AG10803 (cell line): ENCODE measurements at places on chromosomes 2 and 18.
A peak's percentile ranks its signal among the peaks of the same experiment; 100 is the strongest.

- no peak for DNase-seq
Measured at GRCh38 chr2:18611184-18611583, 21.8 kb upstream of the NT5C1B start.

DNA sequence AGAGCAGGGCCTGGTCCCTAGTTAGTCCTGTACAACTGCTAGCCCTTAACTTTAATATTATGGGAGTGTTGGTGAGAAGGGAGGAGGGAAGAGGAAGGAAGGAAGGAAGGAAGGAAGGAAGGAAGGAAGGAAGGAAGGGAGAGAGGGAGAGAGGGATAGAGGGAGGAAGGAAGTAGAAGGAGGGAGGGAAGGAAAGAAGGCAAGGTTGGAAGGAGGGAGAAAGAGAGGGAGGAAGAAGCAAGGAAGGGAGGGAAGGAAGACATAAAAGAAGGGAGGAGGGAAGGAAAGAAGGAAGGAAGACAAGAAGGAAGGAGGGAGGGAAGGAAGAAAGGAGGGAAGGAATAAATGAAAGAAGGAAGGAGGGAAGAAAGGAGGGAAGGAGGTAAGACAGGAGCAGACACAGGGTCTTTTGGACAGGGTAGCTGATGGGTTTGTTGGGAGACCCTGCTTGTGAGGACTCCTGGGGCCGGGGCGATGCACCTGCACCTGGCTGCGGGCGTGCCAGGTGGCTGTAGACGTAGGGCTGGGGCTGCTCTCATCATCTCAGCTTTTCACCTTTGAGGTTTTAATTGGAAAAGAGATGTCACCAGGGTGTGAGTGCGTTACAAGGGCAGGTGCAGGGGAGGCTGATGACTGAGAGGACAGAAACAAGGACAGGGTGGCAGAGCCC is 5.9 kb upstream of the POMC start:
- no peak for DNase-seq

DNA sequence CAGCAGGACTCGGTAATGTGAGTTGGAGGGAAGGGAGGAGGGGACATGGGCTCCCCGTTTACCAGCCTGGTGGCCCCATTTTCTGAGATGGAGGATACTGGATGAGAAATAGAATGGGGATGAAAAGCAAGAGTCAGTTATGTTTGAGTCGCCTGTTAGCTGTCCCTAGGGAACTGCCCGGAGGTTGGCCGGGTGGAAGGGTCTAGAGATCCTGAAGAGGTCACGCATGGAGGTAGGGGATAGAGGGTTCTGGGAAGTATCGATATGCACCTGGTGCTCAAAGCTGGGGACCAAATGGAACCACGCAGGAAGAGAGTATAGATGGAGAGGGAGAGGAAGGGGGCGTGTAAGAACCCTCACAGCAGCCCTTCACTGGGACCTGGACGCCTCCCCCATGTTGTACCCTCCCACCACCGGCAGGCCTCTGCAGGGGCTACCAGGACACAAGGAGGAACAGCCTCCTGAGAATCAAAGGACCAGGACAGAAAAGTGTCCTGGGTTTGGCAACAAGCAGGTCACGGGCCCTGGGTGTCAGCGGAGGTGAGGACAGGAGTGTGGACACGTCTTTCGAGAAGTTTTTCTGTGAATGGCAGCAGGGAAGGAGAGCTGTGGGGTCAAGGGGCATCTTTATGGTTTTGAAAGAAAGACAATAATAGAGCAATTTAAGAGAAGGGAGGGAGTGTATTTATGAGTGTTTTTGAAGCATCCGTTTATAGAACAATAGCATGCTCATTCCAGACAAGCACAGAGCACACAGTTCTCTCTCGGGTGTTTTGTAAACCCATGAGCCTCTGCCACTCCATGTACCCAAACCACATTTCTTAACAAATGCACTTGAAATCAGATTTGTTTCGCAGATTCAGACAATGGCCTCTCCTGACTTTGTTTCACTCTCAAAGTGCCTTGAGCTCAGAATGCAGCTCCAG is 132.2 kb downstream of the SMAD7 start:
- DNase-seq: no peak

GRCh38 chr18:64118406-64118805 is 30.5 kb downstream of the LINC00305 start:
- DNase-seq: no peak

DNA sequence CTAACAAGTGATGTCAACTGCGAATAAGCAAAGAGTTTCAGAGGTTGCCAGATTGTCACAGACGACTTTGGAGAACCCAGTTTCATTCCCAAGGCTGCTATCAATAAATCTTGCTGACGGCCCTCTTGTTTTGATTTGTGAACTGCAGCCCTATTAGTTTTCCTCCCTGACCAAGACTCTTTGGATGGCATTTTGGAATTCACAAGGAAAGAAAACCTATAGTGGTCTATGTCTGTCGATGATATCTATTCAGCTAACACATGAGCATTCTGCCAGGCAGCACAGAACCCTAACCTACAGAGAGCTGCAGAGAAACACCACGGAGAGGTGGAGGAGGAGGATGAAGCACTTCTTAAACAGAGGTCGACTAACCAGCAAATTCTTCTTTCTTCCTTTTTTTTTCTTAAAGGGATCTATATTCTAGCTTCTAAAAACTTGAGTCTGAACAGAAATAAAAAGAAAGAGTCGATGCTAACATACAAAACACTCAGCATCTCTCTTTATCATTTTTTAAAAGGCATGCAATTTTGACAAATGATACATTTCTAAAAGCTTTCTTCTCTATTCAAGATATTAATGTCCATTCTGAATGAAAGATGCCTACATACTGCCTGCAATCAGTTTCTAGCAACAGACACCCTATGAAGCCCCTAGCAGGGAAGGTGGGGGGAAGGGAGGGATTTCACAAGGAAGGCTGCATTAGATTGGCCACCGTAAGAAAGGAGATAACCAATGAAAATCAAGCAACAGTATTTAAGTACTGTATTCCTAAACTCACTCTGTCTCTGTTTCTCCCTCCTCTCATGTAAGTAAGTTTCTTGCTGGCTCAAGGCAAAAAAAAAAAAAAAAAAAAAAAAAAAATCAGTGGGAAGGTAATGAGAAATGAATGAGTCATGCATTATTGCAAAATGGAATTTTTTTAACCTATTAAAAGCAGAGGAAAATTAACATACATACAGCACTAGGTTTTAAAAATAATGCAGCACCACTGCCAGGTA is 83.0 kb upstream of the CHRNA1 start:
- DNase-seq: peak; percentile 96

- DNase-seq: peak; percentile 2
Measured at GRCh38 chr2:237790353-237790752, 8.2 kb upstream of the RBM44 start.

DNA sequence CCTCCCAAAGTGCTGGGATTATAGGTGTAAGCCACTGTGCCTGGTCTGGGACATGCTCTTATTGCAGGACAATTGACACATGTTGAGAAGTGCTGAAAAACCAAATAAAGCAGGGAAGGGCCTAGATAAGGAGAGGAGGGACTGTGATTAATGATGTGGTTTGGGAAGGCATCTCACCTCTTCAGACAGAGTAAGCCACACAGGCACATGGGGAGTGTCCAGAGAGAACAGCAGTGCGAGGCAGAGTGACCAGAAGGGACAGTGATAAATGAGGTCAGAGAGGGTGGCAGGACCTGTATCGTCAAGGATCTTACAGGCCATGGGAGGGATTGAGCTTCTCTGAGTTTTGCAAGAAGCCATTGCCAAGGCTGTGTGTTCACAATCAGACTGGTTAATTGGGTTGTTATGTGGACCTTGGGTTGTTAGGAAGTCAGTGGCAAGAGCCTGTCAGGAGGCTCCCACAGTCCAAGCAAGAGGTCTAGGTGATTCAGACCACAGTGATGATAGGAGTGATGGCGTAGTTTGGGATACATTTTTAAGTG is 58.5 kb downstream of the EIF5B start:
- DNase-seq: no peak

- DNase-seq: no peak
Measured at GRCh38 chr2:25270061-25270460, 71.7 kb downstream of the DNMT3A start.

- no peak for DNase-seq
Measured at GRCh38 chr2:71806432-71806831, 341.2 kb downstream of the CYP26B1 start.

DNA sequence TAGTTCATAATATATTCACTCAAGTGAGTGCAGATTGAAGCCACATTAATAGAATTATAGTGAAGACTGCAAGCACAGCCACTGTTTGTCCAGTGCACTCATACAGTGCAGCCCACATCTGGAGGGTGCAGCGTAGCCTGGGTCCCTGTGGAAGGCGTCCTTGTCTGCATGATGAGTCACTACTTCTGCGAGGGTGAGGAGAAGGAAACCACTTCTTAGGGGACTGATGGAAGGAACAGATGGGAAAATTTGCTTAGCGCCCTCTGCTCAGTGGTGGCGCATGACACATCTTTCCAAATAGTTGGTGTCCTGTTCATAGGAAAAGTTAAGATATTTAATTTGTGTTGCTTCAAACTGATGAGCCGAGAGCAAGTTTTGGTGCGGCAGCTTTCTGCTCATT is 330.4 kb upstream of the SMIM21 start:
- no peak for DNase-seq

DNA sequence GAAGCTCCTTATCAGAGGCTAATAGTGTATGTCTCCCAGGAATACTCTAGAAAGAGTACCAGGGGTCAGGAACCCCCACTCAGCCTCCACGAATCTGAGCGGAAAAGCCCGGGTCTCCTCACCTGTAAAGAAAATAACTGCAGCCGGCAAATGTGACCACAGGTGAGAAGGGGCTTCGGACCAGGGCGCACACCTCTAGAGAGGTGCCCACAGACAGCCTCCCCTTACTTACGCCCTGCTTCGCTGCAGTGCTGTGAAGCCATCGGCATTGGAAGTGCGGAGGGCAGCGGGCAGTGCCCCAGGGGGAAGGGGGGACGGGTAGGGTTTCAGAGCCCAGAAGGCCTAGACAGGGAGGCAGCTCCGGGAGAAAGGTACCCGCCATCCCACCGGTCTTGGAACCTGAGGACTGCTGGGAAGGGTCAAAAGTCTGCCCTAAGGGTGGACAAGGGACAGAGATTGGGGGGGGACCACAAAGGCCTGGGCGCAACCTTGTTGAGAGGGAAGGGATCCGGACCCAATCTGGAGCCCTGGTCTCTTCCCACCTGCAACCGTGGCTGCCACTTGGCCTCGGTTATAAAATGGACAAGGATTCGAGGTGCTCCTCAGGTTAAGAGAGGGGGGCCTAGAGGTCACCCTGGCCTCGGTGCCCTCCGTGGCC is 642 bp upstream of the STEAP3 start:
- DNase-seq: no peak

DNA sequence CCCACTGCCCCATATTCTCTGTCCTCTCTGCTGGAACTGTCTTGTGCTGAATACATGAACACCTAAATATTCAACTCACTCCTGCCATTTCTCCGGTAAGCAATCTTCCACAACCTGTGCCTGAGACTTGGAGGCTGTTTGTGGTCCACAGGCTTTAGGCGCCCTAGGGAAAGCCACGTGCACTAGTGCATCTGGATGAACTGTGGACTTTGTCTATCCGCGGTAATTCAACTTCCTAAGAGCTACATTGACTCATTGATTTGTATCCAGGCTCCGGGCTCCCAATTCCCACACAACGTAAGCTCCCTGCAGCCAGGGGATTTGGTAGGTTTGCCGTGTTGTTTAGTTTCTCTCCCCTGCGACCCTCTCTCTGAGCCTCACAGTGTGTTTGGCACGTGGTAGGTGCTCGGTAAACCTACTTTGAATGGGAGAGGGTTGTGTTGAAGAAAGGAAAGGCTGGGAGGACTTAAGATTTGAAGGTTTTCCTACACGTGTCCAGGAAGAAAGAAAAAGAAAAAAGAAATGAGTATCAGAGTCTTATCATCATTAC is 718.2 kb downstream of the DPP10 start:
- no peak for DNase-seq

DNA sequence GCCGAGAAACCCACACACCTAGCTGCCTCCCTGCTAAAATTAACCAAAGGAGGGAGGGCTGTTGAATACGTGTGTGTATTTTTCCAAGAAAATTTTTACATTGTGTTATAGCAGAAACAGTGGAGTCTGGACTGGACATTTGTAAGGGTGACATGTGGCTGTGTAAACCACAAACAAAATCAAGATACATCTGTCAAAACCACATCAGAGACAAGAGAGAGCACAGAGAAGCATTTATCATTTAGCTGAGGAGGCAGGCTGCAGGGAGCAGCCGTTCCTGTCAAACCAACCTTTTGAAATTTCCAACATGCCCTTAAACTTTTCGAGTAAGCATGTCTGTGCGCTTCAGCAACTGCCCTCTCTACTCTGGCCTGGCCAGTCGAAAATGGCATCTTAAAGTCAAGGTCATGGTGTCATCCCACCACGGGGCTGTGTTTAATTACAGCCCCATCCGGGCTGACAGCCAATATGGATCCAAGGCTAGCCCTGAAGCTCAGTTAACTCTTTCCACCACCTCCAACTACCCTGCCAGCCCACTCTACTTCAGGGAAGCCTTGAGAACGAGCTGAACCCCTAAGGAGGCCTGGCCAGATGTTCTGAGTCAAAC is 8.4 kb downstream of the BCL11A start:
- DNase-seq: no peak
